ENCODE measurements at places on chromosomes 1 and 21.

- DNase-seq, result no peak
Observed at GRCh38 chr1:7770669-7770996, 463 bp upstream of the VAMP3 start.

- no peak for DNase-seq
Observed at GRCh38 chr1:48693180-48693579, 83.5 kb downstream of the BEND5 start.

DNA sequence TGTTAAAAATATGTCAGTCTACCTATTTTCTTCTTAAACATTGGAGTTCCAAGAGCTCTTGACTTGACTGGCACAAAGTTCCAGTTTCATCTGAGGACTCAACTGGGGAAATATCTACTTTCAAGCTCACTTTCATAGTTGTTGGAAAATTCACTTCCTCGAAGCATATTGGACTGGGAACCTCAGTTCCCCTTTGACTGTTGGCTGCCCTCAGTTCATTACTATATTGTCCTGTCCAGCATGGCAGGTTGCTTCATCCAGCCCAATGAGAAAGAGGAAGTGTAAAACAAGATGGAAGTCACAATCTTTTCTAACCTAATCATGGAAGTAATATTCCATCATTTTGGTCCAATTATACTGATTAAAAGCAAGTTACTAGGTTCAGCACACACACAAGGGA, 54.3 kb downstream of the ZNF697 start:
- DNase-seq, result no peak

GRCh38 chr21:42655796-42656770, 2.7 kb downstream of the PDE9A start:
- DNase-seq, result no peak

DNA sequence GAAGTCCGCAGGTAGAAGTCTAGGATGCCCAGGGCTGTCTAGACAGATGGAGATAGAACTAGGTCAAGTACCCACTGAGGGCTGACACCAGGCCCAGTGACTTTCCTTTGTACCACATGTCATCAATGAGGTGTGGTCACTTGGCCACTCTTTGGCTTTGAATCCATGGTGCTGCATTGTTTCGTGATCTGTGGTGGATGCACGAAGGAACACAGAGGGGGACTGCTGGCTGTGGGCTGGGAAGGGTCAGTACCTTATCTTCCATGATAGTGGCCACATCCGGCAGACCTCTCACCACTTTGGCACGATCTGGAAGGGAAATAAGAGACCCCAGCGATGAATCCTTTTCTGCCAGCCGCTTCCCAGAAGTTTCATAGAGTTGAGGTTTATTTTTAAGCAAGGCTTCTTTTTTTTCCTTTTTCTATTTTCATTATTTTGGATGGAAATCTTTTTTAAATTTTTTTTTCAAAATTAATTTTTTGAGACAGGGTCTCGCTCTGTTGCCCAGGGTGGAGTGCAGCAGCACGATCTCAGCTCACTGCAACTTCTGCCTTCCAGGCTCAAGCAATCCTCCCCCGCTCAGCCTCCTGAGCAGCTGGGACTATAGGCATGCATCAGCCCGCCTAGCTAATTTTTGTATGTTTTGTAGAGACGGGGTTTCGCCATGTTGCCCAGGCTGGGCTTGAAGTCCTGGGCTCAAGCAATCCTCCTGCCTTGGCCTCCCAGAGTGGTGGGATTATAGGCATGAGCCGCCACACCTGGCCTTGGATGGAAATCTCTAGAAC, 53.1 kb downstream of the MYOM3 start:
- no peak for DNase-seq

DNA sequence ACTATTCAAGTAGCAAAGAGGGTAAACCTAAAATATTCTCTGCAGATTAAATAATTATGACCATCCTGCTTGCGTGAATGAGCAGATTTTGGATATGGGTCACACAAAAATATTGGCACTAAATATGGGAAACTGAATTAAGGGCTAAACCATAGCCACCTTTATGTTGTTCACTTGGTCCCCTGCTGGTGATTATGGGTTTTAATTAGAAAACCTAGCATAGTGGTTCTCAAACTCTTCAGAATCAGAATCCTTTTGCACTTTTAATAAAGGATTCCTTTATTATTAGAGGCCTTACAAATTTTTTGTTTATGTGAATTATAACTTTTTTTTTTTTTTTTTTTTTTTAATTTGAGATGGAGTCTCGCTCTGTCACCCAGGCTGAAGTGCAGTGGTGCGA, 38.5 kb upstream of the ZNHIT6 start:
- no peak for DNase-seq

GRCh38 chr1:18940303-18941020, 16.0 kb downstream of the IFFO2 start:
- DNase-seq, result no peak

DNA sequence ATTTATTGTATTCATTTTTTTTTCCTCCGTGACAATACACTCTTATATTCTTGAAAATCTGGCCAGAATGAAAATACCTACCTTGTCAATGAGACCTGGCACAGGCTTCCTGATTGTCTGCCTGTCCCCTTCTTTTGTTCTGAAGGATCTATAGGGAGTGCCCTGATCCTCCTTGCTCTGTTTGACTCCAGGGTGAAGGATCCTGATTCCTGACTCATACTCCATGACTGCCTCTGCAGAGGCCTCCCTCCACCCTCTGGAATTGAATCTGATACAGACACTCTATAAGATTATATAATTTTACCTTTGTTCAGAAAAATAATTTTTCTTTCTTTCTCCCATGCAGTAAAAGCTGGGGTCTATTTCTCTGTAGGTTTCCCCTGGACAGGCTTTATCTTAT, 116.2 kb downstream of the HMCN1 start:
- no peak for DNase-seq

DNA sequence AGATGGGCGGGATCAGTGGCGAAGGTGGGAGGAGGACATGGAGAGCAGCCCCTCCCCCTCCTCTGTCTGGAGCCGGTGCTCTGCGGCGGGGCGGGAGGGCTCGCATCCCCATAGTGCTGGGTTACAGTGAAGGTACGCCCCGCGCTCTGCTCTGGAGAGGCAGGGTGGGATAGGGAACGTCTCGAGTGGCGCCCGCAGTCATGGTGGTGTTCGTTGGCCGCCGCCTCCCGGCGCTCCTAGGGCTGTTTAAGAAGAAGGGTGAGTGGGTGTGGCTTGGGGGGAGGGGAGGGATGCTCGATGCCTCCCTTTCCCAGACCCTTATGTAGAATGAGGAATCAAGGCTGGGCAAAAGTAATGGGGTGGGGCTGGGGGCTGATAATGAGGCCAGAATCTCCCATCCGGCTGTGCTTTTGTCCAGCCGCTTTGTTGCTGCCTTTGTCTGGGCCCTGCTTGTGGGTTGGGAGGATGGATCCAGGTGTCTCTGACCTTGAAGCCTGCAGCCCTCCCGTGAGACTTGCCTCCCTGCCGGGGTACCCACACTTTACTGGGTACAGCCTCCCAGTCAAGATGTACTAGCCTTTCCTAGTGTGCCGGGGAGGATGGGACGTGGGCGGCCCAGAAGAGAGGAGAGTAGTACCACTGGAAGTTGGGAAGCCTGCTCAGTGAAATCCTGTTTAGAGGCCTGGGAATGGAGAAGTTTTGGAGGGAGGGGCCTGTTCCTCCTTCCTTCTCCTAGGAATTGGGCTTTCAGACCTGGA, 51.4 kb downstream of the YARS1 start:
- no peak for DNase-seq

Measured in lower leg skin (tissue), 4 donors.